ENCODE measurements at places on chromosomes 12 and 14. TPM values are rescaled to one million over a fixed set of nuclear protein-coding genes. Genes with fewer than 3 reads are reported as not detected.

- DNase-seq = no peak
These were observed 15.5 kb upstream of the MGP start for GRCh38 chr12:14901228-14901562.

- DNase-seq = no peak
These were observed 256.2 kb downstream of the BCL11B start for GRCh38 chr14:99015833-99016232.

GRCh38 chr14:60707858-60708257 lies 16.3 kb downstream of the SIX4 start:
- no peak for DNase-seq

DNA sequence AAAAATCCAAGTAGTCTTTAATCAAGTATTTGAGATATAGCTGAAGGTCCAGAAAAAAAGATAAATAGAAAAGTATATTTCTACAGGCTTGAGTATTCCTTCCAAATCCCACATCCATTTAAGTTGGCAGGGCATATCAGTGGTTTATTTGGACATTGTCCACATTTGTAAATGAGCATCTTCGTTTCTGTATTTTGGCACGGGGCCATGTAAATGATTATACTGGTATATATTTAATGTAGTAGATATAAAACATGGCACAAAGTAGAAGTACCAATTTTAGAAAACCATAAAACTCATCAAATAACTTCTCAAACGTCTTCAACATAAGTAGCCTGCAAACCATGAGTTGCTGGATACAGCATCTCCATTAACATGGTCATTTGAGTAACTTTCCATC lies 437.4 kb upstream of the SOX5 start:
- no peak for DNase-seq

- DNase-seq = peak; percentile 40
These were observed 244.1 kb downstream of the FBXL14 start for GRCh38 chr12:1350055-1350933.

- no peak for DNase-seq
These were observed 86.2 kb upstream of the TMTC1 start for GRCh38 chr12:29869946-29870345.

- DNase-seq = peak; percentile 57
These were observed 249.9 kb downstream of the DAD1 start for GRCh38 chr14:22338917-22339715.

DNA sequence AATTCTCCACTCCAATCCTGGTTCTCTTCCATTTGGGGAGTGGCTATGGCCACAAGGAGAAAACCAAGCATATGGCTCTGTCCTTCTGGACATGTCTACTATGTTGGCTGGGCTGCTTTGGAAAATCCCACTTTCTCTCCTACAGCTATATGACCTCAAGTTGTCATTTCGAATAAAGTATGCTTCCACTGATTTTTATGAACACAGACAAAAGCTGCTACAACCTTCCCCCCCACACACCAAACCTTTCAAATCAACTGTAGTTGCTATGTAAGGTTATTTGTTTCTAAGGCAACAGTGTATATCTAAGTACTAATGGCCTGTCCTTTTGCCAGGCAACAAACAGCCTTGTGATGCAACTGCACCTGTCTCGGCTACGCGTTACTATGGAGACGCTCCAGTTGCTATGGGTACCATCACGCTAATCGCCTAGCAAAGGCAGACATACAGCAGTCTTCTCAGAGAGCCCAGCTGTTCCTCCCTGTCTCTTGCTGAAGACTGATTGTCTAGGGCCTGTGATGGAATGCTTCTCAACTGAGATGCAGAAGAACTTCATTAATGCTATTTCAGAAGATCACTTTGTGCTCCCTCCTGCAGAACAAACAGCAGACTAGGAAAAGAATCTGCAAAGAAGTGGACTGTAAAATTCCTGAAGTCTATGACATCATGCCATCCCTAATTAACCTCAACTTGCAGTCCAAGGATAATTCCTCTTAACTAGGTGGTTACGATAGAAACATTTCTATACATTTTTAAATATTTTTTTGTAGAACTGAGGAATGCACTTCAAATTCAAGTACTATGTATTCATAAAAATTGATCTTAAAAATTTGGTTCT lies 67.6 kb downstream of the FOXN3 start:
- peak; percentile 44 for DNase-seq

DNA sequence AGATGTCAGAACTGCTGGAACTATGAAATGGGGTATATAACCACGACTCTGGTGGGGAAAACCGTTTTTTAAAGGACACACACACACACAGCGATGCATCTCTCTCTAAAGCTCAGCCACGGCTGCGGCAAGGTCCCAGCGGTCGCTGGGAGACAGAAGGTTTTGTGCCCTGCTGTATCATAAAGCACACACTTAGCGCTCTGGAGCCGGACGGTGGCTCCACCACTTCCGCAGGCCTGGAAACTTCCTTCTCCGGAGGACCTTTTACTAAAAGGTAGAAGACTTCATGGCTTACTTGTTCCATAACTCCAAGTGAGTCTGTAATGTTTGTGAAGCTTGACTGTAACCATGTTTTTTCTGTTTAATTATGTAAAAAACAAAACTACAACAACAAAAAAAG lies 349.3 kb downstream of the DIO2 start:
- no peak for DNase-seq

DNA sequence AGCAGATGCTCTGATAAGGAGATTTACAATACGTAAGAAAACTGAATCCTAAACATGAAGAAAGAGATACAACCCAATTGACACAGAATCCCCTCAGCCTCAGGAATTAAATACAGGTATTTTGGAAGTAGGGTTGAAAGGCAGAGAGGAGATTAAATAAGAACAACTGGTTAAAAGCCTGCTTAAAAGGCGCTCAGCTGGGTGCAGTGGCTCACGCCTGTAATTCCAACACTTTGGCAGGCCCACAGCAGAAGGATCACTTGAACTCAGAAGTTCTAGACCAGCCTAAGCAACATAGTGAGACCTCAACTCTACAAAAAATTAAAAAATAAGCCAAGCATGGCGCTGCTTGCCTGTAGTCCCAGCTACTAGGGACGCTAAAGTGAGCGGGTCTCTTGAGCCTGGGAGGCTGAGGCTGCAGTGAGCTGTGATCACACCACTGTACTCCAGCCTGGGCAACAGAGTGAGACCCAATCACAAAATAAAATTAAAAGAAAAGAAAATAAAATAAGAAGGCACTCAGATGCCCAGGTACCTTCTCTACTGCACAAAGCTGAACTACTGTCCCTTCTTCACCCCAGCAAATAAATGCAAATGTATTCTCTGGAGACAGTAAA lies 32.9 kb downstream of the MED13L start:
- DNase-seq = no peak

- DNase-seq = no peak
These were observed 102.1 kb downstream of the ERGIC2 start for GRCh38 chr12:29278673-29279420.

- DNase-seq = peak; percentile 56
These were observed 42.3 kb downstream of the BRAP start for GRCh38 chr12:111643427-111643826.

DNA sequence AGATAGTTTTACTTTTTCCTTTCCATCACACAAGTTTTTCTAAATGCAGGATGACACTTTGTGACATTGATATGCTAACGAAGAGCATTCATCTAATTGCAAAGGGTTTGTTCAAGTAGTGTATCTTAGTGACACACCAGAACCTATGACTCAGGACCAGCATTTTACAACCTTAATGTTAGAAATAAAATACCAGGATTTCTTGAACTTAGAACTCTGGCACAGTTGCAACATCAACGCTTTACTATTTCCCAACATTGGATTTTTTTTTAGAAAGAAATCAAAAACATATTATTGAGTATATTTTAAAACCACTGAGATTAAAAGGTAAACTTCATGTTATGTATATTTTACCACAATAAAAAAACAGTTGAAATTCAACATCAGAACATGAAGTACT lies 17.9 kb upstream of the PLEKHG6 start:
- DNase-seq = no peak

GRCh38 chr14:68695326-68695768 lies 97.5 kb downstream of the ZFP36L1 start:
- DNase-seq = no peak

GRCh38 chr12:38120438-38120837 lies 196.1 kb upstream of the ALG10B start:
- no peak for DNase-seq

GRCh38 chr14:100648474-100649172 lies 61.4 kb upstream of the BEGAIN start:
- peak; percentile 63 for DNase-seq

- no peak for DNase-seq
These were observed 601 bp downstream of the MDGA2 start for GRCh38 chr14:47674543-47675465.

DNA sequence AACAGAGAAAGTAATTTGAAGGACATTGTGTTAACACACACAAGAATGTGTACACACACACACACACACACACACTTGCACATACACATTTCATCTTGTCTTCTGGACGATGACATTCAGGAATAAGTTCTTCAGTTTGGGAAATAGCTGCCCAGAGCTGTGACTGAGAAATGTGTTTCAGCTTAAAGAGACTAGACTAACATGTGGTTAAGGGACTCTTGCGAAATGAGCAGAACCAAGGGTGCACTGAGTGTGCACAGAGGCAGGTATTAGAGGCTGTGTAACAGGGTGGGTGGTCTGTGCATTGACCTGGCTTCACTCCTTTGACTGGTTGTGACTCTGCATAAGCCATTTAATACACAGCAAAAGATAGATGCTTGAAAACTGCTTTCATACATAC lies 29.4 kb upstream of the KCNA5 start:
- DNase-seq = no peak

- no peak for DNase-seq
These were observed 311.5 kb downstream of the NOVA1 start for GRCh38 chr14:26286081-26286912.

- DNase-seq = no peak
These were observed 4.4 kb downstream of the BDKRB1 start for GRCh38 chr14:96260341-96260821.

- DNase-seq = no peak
These were observed 343.4 kb upstream of the USP15 start for GRCh38 chr12:61916831-61917230.

GRCh38 chr12:54175200-54175963 lies 13.4 kb downstream of the SMUG1 start:
- DNase-seq = no peak

- no peak for DNase-seq
These were observed 15.1 kb downstream of the NCKAP5L start for GRCh38 chr12:49813131-49813530.

GRCh38 chr12:84946753-84947152 lies 34.2 kb upstream of the SLC6A15 start:
- no peak for DNase-seq

GRCh38 chr12:20963303-20963702 lies 152.8 kb downstream of the SLCO1B3 start:
- no peak for DNase-seq

DNA sequence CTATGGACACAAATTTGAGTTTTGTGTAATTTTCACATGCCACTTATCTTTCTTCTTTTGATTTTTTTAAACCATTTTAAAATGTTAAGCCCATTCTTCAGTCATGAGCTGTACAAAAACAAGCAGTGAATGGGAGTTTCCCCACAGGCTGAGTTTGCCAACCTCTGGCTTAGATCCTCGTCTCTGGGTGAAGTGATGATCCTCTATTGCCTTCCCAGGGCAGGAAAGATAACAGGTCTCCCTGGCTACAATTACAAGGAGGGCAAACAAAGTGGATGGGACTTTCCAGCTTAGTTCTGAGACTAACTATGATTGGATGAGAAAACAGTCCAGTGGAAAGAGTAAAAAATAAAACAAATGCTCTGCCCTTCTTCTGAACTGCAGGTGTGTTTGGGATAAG lies 203.7 kb downstream of the SPTSSA start:
- no peak for DNase-seq

GRCh38 chr14:57302883-57303282 lies 34.1 kb downstream of the AP5M1 start:
- DNase-seq = no peak

GRCh38 chr14:74855021-74855420 lies 20.9 kb downstream of the PROX2 start:
- DNase-seq = no peak

GRCh38 chr12:31629756-31630732 lies 29.4 kb upstream of the ETFBKMT start:
- no peak for DNase-seq

- no peak for DNase-seq
These were observed 155.7 kb downstream of the PELI2 start for GRCh38 chr14:56273951-56274350.

The RILPL1 gene
- total RNA-seq = 2.6 TPM

The UBR7 gene
- 35.5 TPM for total RNA-seq

The KCNC2 gene
- not detected for total RNA-seq

The TCL1B gene
- total RNA-seq = not detected

The TAS2R7 gene
- not detected for total RNA-seq

The ABCC9 gene
- total RNA-seq = 0.69 TPM

The PRH2 gene
- not detected for total RNA-seq

The PLEK2 gene
- total RNA-seq = 84.0 TPM

The ISM2 gene
- not detected for total RNA-seq

The KLRD1 gene
- total RNA-seq = 1.1 TPM
